Fibroblast of skin of left quadriceps (primary cell): ENCODE measurements at places on chromosomes 3 and 15.

DNA sequence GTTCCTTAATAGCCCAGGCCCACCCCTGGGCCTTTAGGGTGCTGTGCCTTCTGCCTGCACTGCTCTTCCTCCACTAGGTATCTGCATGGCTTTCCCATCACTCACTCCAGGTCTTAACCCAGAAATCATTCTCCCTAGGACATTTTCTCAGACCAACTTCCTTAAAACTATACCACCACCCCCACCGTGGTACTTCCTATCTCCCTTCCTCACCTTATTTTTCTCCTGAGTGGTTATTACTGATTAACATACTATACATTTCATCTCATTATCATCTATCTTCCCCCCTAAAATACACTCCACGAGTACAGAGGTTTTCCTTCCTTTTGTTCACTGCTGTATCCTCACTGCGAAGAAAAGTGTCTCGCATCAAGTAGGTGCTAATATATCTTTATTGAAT is 115.2 kb downstream of the ANO10 start:
- no peak for DNase-seq

- DNase-seq: no peak
These were observed 59.5 kb upstream of the TRPC1 start for GRCh38 chr3:142664311-142664710.

GRCh38 chr3:115836944-115837343 is 213.6 kb downstream of the GAP43 start:
- no peak for DNase-seq

- no peak for DNase-seq
These were observed 16.2 kb downstream of the TERC start for GRCh38 chr3:169748670-169749069.

GRCh38 chr3:169790219-169790618 is 17.0 kb downstream of the MYNN start:
- DNase-seq: no peak

- no peak for DNase-seq
These were observed at the start of gene HRG for GRCh38 chr3:186665625-186666188. HRG (plus strand) TSS chr3:186666014; CDS start chr3:186666032, 18 bp downstream.

DNA sequence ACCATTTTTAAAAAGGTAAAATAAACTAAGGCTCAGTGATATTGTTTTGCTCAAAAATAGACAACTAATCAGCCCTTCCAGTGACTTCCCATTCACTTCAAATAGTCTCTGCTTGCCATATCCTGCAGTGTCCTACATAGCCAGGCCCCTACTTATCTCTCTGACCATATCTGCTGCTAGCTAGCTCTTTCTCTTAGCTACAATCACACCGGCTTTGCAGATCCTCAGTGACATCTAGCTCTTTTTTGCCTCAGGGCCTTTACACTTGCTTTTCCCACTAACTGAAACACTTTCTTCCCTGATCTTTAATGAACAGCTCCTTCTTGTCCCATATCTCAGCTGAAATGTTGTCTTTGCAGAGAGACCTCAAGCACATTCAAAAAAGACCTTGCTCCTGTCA is 161.3 kb downstream of the IL5RA start:
- DNase-seq: no peak

- peak; percentile 31 for DNase-seq
These were observed 6.5 kb upstream of the GSK3B start for GRCh38 chr3:120100711-120101110.

DNA sequence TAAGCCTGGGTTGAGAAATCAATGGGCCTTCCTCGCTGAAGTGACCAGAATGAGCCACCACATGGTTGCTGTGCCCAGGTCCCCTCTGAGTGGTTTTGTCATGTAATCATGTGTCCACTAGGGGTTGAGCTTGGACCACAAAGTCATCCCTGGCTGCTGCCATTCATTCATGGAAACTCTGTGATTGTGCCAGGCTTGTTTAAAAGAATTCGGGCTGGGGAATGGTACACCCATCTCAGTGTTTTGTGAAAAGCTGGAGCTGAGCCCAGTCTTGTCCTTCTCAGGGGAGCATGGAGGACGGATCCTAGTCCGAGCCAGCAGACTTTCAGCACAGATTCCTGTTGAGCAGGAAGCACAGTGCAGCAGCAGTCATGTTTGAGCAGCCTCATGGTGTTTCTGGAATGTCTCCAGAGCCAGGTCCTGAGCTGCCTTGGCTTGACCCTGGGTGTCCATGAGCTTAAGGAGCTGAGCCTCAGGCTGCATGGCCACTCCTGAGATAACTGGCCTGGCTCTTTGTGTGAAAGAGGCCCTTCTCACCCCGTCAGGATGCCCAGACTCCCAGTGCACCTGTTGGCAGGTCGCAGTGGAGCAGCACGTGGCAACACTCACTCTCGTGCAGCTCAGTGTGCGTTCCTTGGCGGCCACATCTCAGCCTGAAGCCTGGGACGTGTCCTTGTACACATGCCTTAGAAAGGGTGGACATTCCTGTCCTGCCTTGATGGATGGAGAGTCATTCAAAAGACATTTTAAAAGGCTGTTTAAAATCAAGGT is 260.3 kb upstream of the TPM1 start:
- peak; percentile 65 for DNase-seq

- no peak for DNase-seq
These were observed 1.6 kb downstream of the SPATA16 start for GRCh38 chr3:173139420-173139819.

DNA sequence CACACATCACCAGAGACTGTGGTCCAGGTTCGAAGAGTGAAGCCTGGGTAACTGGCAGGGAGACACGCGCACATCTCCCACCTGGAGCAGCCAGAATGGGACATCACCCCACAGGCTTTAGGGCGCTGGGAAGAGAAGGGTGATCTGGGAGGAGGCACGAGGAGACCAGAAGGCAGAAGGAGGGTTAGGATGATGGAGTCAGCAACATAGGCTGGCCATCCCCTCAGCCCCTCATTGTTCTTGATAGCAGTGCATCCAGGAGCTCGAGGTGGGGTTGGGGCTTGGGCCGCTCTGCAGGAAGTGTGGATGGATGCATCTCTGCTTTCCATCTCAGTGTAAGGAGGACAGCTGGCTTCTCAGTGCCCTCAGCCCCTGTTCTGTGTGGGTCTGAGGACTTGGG is 15.2 kb downstream of the PLA2G4F start:
- no peak for DNase-seq
